RCC 7860 (cell line): ENCODE measurements at places on chromosomes 7 and 10.
A peak's percentile ranks its signal among the peaks of the same experiment; 100 is the strongest.

GRCh38 chr7:8115547-8116402 is 146.2 kb downstream of the ICA1 start:
- no peak for DNase-seq

DNA sequence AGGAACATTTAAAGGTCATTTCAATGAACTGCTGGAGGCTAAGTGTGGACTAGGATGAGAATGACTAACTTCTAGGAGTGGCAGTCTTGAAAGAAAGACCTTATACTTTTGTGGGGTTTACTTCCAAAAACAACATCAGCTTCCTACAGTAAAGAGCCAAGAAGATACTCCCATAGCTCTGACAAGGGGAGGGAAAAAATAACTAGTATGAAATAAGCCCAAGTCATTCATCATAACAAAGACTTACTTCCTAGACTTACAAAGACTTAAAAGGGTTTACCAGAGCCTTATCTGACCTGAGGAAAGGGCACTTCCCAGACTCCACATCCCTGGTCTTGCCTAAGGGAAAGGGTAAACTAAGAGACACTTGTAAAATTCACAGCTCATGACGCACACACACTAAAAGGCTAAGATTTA is 31.7 kb downstream of the ARHGAP12 start:
- DNase-seq, result no peak

GRCh38 chr10:31133792-31134310 is 102.2 kb upstream of the ZNF438 start:
- DNase-seq, result no peak

- DNase-seq, result no peak
Observed at GRCh38 chr10:104892879-104893617, 252.0 kb downstream of the SORCS3 start.

DNA sequence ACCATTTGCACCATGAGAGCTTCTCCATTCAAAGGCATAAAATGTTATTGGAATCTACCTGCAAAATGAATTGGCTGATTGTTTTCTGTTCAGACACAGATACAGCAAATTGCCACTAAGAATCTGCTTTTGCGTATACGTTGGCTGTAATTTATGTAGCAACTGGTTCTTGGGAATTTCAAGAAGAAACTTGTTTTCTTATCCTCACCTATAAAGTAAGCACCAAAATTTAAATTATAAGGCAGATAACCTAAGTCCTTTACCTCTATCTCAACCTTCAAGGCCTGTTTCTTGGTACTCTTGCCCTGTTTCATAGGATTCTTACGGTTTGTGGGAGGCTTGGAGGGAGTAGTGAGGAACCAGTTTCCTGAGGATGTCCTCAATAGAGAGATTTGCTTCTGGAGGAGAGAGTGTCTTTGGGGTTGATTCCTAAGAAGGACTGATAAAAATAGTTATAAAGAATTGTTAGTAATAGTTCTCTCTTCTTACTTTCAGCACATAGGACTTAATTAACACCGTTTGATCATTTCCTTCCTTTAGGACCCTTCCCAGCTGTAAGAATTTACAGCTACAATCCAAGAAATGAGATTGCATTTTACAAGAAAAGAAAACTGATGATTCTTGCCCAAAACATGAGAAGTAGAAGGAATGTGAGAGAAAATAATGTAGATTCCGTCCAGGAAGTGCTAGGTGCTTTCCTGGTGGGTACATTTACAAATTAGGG is 2.0 kb downstream of the STAMBPL1 start:
- DNase-seq, result no peak

DNA sequence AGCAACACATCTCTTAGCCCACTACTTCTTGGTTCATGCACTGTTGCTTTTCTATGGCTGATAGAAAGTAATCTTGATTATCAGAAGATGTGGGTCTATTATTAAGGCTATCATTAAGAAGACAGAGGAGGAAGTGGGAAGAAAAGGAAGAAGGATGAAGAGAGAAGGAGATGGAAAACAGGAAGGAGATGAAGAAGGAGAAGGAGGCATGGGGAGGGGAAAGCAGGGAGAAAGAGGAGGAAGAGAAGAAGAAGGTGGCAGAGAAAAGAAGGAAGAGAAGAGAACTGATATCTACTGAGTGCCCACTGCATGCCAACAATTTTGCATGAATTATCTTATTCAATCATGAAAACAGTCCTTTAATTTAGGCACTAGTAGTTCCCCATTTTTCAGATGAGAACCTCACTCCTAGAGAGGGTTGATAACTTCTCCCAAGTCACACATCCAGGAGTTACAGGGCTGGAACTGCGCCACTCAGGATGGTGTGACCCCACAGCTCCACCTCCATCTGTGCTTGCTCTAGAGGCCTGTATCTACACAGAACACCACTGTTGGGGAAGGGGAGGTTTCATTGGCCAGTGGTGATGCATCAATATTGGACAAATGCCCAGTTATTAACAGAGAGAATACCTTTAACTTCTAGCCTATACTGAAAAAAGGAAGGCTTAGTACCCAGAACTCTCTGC is 147.4 kb downstream of the CXCL12 start:
- no peak for DNase-seq

GRCh38 chr7:3092468-3092867 is 48.8 kb upstream of the CARD11 start:
- no peak for DNase-seq

DNA sequence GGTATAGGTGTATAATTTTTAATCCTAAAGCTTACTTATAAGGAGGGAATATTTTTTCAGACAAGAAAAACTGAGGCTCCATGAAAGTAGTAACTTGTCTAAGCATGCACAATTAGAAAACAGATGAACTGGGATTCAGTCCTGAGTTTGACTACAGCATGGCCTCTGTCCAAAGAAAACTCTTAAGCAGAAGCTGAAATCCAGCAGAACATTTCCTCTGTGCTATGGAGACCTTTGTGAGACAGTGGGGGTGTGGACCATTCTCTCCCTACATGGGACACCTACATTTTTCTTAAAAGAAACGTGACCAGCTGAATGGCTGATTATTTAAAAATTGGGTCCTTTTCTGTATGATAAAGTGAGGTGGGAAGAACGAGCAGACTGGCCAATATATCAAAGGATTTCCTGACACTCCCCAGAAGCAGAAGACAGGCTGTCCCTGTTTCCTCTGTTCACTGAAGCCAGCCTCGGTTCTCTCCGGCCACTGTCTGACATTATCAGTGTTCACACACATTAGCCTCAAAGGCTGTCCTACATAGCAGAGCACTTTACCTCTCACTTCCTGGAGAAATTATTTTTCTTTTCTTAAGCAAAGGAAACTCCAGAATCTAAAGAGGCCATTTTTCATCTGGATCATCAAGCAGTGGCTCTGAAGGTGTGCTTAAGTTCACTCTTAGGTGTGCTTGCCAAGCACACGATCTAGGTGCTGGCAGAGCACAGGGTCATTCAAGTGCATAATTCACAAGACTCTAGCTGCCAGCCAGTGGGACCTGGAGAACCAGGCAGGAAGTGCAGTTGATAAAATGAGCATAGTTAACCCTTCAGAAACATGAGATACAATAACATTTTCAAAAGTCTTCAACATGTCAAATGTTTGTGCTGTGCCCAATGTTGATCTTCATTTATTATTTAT is 40.4 kb upstream of the KIAA1217 start:
- no peak for DNase-seq

- no peak for DNase-seq
Observed at GRCh38 chr7:17269341-17270221, 28.9 kb upstream of the AHR start.

DNA sequence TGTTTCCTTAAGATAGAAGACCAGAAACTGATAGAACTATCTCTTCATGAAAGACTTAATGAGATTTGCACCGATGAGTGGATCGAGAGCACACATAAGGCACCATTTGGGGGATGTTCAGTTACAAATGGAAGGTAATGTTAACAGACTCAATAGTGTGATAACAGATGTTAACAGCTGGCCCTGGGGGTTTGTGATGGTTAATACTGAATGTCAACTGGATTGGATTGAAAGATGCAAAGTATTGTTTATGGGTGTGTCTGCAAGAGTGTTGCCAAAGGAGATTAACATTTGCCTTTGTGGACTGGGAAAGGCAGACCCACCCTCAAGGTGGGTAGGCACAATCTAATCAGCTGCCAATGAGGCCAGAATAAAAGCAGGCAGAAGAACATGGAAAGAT is 130.5 kb upstream of the DGKB start:
- DNase-seq, result no peak

GRCh38 chr7:92292981-92293380 is 47.2 kb downstream of the ANKIB1 start:
- DNase-seq, result no peak

DNA sequence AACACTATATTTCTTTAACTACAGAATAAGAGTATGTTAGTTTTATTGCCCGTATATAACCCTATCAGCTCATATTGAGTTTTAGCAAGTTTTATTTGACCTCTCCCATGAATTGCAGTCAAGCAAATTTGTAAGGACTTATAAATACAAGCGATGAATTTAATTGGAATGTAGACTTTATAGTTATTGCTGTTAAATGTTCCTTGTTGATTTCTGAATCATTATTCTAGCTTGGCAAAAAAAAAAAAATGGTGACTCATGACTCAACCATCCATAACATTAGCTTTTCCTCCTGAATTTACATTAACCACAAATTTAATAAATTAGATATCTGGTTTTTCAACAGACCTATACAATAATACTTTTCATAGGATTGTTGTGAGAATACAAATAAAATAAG is 334.0 kb upstream of the LRRTM3 start:
- no peak for DNase-seq

GRCh38 chr7:90229682-90230081 is 15.3 kb upstream of the CFAP69 start:
- DNase-seq, result no peak

DNA sequence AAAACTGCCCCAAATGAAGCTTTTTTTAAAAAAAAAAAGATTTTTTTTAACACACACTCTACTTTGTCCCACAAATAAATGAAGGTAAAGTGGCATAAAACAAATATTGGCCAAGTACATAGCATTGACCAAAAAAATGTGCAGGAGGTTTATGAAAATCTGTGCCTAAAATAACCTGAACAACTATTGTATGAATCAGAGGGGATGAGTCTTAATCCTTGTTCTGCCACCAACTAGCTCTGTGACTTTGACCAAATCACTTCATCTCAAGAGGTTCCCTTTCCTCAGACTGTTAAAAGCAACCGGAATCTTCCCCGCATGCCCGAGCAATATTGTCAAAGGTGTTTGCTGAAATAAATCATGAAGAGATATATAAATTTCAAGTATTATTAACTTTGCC is 150.4 kb upstream of the NEBL start:
- DNase-seq, result peak; percentile 13

GRCh38 chr7:36301914-36302771 is 87.5 kb upstream of the ANLN start:
- peak; percentile 91 for DNase-seq

DNA sequence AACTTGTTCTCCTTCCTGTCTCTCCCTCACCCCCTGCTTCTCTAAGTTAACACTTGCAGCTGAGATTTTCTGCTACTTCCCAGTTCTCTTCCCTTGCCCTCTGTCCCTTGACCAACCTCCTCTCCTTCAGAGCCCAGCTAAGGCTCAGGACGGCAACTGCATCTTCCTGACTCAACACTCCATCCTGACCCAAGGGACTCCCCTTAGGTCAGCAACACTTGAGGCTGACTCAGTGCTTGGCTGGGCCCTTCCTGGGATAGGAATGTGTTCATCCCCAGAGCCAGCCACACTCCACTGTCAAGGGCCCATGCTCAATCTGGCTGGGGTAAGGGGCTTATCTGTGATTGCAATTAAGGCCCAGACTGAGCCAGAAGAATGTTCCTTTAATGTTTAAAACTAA is 3.4 kb downstream of the CALHM2 start:
- peak; percentile 61 for DNase-seq

DNA sequence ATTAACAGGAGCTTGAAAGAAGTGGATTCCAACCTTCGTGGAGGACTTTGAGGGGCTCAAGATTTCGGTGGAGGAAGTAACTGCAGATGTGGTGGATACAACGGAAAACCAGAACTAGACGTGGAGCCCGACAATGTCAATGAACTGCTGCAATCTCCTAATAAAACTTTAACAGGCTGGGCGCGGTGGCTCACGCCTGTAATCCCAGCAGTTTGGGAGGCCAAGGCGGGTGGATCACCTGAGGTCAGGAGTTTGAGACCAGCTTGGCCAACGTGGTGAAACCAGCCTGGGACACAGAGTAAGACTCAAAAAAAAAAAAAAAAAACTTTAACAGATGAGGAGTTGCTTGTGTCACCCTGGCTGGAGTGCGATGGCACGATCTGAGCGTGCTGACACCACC is 477.8 kb upstream of the MKI67 start:
- no peak for DNase-seq

DNA sequence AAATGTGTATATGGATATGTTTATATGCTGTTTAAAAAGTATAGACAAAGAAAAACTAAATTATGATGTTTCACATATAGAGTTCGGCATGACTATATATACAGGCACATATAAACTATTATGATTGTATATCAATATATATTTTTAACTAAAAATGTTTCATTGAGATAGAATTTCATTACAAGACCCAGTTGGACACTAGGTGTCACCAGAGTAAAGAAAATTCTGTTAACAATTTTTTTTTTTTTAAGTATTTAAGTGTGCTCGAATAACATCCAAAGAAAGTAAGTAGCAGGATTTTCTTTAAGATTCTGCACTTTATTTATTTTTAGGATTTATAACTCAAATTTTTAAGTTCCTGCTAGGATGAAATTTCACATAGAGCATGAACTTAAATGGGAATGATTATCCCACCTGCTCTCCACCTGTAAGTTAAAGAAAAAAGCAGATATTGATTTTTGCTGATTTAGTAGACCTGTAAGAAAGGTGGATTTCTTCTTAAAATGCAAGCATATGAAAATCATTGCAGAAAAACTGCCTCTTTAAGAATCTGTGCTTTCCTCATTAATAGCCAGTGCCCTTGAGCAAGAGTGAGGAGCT is 961.5 kb downstream of the PCDH15 start:
- DNase-seq, result peak; percentile 26

DNA sequence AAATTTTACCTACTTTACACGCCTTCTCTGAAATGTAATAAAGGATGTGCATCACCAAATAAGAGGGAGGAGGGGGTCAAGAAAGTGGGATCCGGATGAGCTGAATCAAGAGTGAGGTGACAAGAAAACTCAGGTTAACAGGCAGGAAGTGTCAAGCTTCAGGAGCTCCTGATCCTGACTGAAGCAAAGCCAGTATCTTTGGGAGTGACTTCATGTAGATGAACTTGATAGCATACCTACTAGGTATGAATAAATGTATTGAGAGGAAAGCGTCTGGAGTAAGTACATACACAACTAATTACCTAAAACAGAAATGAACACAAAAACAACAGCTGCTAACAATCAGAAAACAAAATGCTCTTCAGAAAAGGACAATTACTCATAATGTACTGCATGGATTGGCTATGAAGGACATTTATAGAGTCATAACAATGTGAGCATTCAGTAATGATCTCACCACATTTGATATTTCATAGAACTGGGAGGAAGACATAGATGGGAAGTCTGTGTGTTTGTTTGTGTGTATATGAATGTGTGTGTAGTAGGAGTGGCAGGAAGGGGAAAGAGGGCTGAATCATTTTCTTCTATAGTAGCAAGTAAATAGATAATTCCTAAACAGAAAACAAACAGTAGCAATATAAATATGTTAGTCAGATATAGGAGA is 29.4 kb downstream of the PRKG1 start:
- no peak for DNase-seq
